NCI-H2081 treated with DMSO at 0.1 percent for 48 hours (cell line): ENCODE measurements at places on chromosomes 3 and 15.

DNA sequence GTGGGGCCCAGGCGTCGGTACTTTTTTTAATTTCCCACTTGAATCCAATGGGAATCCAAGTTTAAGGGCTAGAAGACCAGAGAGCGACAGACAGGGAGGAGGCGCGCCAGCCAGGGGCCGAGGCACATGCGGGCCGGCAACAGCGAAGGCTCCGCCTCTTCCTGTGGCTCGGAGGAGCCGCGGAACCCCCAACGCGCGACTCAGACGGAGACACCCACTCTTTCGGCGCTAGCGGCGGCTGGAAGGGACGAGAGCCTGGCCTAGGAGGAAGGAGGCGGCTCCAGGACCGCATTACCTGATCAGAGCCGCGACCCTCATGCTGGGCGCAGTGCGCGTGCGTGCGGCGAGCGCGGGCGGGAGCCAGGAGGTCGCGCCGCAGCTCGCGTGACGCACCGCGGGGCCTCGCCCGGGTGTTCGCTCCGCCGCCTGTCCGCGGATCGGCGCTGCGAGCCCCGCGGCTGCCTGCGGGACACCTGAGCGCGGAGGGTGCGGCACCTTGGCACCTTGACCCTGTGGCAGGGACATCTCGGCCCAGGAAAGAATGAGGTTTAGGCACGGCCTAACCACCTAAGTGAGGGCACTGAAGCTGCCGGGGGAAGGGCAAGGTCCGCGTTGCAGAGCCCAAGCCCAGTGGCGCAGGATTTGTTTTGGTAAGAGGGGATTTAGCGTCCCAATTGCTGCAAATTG, at the start of gene DPH6:
DPH6 (minus strand) TSS at position 342 of the 687 bp plus-strand sequence; CDS start at position 318, 24 bp downstream.
- DNase-seq = peak; percentile 19

DNA sequence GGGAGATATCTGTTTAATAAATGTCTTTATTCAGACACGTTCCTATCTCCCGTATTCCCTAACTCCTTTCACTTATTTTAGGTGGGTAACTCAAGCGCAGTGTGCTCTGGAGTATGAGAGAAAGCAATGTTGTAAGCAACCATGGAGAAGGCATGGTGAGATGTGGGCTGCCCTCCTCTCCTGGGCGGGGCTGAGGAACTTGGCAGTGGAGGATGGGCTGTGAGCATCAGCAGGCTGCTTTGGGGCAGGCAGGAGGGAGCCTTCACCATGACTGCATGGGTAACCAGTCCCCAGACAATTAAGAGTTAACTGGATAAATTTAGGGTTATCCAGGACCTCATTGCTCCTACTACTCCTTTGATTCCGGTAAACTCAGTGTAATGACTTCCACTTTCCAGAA, 126.1 kb downstream of the RORA start:
- no peak for DNase-seq

GRCh38 chr3:195802795-195803194, 8.9 kb downstream of the MUC4 start:
- DNase-seq = no peak

GRCh38 chr3:61464518-61465140, 96.7 kb upstream of the PTPRG start:
- DNase-seq = no peak

DNA sequence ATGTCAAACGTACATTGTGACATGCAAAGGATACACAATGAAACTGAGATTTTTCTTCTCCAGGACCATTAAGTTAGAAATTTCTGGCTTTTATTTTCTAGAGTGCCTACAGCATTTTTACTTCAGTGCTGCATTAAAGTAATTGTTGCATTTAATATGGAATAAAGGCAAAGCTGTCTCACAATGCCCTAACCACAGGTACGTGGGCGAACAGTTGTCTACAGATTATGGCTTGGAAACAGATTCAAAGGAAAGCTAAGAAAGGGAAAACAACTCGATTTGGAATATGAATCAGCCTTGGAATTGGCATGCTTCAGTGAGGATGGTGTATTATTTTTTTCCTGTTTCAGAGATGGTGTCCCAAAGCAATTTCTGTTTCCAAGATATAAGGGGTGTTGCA, 79.1 kb upstream of the TUSC7 start:
- DNase-seq = no peak

DNA sequence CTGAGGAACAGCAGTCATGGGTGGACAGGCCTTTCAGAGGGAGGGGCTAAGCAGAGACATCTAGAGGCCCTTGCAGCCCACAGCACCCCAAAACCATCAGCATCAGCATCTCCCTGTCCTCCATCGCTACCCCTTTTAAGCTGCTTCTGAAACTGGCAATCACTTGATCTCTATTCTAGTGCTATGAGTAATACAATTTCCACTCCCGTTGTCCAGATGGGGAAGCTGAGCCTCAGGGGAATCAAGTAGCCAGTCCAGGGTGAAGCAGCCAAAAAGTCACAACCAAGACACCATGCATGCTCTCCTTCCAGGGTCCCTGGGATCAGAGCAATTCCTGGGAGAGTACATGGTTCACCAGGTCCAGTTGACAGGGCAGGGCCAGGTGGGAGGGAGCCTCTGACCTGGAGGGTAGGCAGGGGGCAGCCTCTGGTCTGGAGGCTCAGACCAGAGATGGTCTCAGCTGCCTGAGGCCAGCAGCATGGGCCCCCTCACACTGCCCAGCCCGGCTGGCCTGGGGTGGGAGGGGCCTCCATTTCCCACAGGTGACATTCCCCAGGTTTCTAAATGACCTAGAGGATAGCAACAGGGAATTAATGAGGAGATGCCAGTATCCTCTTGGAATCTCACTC, 30.0 kb downstream of the KLHL25 start:
- no peak for DNase-seq

DNA sequence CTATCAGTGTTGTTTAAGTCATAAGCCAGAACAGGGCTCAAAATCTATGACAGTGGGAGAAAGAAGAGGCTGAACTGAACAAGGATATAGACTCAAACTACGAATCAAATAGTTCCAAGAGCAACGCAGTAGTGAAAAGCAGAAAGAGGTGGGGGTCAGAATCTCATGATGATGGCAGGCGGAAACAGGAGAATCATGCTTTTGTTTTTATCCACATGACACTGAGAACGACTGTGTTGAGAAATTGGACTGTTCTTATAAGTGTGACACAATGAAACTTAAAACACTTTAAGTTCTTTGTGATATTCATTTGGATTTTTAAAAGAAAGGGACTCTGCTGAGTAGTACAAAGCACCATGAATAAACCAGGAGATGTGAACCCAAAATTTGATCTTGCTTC, 309.4 kb downstream of the ULK4 start:
- DNase-seq = no peak

GRCh38 chr3:134677196-134677986, 26.6 kb upstream of the KY start:
- DNase-seq = no peak

DNA sequence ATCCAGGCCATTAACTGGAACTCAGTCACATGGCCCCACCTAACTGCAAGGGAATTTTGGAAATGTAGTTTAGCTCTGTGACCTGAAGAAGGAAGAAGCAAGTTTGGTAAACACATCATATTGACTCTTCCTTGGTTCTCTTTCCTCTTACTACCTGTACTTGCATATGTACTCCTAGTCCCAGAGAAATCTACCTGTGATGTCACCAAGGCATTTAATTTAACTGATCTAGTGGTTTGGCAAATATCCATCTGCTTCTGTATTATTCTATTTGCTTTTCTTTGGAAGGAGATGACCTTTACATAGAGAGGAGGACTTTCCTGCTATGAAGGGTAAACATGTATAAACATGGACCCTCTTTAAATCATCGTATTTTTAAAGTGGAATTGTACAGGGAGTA, 150.8 kb downstream of the TMEM108 start:
- no peak for DNase-seq
